ENCODE measurements at places on chromosomes 6 and 20.

DNA sequence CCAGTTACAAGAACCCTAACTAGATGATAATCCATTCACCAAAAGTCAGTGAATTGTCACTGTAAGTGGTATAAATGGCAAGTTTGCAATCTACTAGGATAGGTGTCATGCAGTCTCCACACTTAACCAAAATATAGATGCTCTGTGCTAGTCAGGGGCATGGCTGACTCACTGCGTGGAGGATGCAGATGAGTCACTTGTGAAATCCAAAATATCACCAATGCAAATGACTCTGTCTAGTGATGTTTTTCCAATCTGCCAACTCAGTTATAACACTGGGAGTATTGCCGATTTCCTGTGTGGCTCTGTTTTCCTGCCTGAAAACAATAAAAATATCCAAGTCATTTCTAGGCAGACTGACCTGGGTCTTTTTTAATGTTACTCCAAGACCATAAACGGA is 47.8 kb upstream of the NRSN1 start:
- DNase-seq, result peak; percentile 64

- DNase-seq, result no peak
Observed at GRCh38 chr6:14381829-14382677, 264.5 kb downstream of the CD83 start.

DNA sequence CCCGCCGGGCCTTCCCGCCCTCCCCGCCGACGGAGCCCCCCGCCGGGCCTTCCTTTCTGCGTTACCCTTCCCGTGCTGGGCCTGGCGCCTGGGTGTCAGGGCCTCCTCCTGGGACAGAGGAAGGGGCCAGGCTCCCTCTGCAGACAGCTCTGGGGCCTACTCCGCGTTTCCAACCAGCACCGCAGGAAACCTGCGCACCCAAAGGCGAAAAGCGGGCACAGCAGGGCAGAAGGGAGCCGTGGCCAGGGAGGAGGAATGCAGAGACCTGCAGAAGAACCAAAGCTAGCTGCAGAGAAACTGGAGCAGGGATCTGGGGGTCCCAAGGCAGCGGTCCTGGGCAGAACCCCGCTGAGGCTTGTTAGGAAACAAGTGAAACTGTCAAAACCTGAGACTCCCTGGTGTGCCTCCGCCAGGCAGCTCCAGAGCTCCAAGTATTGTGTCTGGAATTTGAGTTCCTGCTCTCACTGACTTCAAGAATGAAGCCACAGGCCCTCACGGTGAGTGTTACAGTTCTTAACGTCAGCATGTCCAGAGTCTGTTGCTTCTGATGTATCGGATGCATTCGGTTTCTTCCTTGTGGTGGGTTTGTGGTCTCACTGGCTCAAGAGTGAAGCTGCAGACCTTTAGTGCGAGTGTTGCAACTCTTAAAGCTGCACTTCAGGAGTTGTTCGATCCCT is 33.3 kb downstream of the IRF4 start:
- no peak for DNase-seq

- no peak for DNase-seq
Observed at GRCh38 chr20:10579942-10580341, 93.9 kb downstream of the JAG1 start.

- DNase-seq, result peak; percentile 50
Observed at GRCh38 chr6:142845143-142845571, 99.8 kb downstream of the HIVEP2 start.

DNA sequence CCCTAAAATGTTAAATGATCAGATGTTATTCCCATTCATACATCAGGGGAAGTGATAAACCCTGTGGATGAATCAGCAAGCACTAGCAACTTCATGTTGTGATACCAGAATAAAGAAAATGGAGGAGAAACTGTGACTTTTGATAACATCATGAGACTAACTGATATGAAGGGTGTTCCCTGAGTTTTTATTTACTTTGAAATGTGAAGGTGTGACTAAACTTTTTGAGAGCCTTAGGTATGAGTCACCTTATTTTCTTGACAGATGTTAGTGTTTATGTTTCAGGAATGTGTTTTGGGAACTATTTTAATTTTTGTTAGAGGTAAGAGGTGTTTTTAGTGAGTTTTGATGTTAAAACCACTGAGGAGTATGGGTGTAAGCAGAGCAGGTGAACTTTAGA is 4.4 kb downstream of the PARD6B start:
- DNase-seq, result no peak

All from fibroblast of lung (primary cell).